ENCODE measurements at places on chromosomes 16 and 17. TPM values are rescaled to one million over a fixed set of nuclear protein-coding genes. Genes with fewer than 3 reads are reported as not detected.

DNA sequence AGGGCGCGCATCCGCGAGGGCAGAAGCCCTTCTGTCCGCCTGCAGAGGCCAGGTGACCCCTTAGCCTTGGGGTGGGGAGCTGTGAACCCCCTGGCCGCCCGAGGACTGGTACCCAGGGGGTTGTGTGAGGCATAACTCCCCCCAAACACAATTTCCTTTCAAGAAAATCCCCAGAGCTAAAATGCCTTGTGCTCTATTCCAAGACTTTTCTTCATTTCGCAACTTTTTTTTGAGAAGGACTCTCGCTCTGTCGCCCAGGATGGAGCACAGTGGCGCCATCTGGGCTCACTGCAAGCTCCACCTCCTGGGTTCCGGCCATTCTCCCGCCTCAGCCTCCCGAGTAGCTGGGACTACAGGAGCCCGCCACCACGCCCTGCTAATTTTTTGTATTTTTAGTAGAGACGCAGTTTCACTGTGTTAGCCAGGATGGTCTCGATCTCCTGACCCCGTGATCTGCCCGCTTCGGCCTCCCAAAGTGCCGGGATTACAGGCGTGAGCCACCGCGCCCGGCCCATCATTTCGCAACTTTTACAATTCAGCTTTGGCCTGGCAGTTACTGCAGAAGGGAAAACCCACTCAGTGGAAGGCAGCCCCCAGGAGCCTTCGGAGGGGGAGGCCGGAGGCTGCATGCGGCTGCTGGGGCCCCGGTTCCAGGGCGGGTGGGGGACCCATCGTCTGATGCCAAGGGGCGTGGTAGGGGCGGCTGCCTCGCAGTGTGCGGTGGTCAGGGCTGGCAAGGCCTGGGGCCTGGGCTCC lies 963 bp upstream of the APRT start:
- peak overlapping the region; percentile 99 for H3K4me3 ChIP-seq
- H3K27ac ChIP-seq: peak overlapping the region; percentile 75
- peaks cover 18% of the 10 kb centered on the region for H3K4me1 ChIP-seq
- no peaks in the 10 kb centered on the region for H3K36me3 ChIP-seq
- DNase-seq: no peak

DNA sequence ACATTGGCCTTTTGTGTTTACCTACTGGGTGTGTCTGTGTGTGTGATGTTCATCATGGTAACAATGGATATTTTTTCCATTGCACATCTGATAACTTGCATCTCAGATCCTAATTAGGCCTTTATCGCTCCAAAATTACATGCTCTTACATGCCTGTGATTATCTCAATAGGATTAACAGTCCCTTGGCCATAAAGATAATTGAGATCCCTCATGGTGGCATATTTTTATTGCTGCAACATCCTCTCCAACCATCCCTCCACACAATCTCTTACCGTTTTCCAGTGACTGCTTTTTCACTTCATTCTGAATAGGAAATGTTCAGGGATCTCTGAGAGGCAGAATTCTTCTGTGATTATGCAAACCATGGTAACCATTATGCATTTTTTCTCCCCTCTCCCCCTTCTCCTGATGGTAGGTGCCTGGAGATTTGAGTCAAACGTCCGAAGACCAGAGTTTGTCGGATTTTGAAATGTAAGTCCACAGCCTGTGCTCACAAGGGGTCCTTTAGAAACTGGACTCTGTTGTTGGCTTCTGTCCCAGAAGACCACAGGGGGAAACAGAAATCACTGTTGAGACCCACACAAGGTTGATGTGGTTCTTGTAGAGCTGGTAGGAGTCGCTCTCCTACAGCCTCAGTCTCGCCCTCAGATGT lies 405.5 kb downstream of the CPPED1 start:
- no peak for DNase-seq
- no peak overlapping the region for H3K4me3 ChIP-seq
- H3K36me3 ChIP-seq: no peaks in the 10 kb centered on the region
- H3K4me1 ChIP-seq: no peaks in the 10 kb centered on the region
- H3K27me3 ChIP-seq: no peaks in the 10 kb centered on the region

GRCh38 chr17:3799181-3799945 lies 1.6 kb downstream of the ITGAE start:
- H3K4me3 ChIP-seq: no peak overlapping the region
- DNase-seq: no peak
- no peaks in the 10 kb centered on the region for H3K27me3 ChIP-seq
- no peaks in the 10 kb centered on the region for H3K4me1 ChIP-seq
- no peak overlapping the region for H3K27ac ChIP-seq
- no peaks in the 10 kb centered on the region for H3K36me3 ChIP-seq

DNA sequence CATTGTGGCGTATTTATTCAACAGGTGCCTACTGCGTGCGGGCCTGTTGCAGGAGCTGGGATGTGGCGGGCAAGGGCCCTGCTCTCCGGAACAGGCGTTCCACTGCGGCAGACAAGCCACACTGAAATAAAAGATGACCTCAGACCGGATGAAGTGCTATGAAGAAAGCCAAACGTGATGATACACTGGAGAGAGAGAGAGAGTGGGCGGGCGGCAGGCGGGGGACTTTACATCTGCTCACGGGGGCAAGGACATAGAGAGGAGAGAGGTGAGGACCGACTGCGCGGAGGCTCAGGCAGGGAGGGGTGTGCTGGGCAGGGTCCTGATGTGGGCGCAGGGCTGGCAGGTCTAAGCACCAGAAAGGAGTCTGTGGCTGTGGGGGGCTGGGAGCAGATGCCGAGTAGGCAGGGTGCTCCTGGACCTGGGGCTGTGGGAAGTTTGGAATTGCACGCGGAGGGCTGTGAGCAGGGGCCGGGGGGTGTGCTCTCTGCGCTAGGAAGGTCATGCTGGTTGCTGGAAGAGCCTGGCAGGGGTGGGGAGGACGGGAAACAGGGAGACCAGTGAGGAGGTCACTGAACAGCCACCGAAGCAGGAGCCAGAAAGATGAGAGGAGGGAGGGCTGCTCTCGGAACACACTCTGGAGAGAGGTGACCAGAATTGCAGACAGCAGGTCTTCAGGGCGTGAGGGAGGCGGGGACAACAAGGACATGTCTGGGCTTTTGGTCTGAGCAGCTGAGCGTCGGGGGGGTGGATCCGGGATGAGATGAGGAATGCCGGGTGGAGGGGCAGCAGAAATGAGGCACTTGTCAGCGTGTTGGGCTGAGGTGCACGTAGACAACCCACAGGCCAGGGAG lies 9.9 kb downstream of the MXRA7 start:
- DNase-seq: no peak
- H3K27me3 ChIP-seq: no peaks in the 10 kb centered on the region
- peak overlapping the region; percentile 81 for H3K27ac ChIP-seq
- H3K4me1 ChIP-seq: no peaks in the 10 kb centered on the region

GRCh38 chr17:28982131-28982793 lies 23.6 kb downstream of the SEZ6 start:
- H3K27ac ChIP-seq: no peak overlapping the region
- no peak overlapping the region for H3K4me3 ChIP-seq
- H3K4me1 ChIP-seq: no peaks in the 10 kb centered on the region

DNA sequence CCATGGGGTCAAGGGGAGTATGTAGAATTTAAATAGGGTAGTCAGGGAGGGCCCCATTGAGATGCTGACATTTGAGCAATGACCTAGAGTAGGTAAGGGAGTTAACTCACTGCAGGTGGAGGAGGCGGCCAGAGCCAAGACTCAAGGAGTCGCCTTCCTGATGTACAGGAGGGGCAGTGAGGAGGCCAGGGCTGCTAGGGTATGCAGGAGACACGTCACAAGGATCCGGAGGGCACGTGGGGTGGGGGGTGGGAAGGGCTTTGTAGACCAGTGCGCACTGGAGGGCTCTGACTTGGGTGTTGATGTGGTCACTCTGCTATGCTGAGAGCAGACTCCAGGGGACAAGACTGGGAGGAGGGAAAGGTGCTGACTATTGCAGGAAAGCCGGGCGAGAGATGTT lies 37.5 kb downstream of the SPECC1 start:
- H3K36me3 ChIP-seq: no peaks in the 10 kb centered on the region
- no peak overlapping the region for H3K4me3 ChIP-seq
- no peaks in the 10 kb centered on the region for H3K27me3 ChIP-seq
- no peaks in the 10 kb centered on the region for H3K4me1 ChIP-seq
- DNase-seq: no peak

- no peak overlapping the region for H3K27ac ChIP-seq
- H3K4me3 ChIP-seq: no peak overlapping the region
- DNase-seq: no peak
- no peaks in the 10 kb centered on the region for H3K4me1 ChIP-seq
- no peaks in the 10 kb centered on the region for H3K27me3 ChIP-seq
Observed at GRCh38 chr16:69145658-69146057, 13.2 kb downstream of the UTP4 start.

PABPN1L gene
- not detected for total RNA-seq

CA5A gene
- total RNA-seq: 28.7 TPM
